Activated CD4-positive, alpha-beta T cell treated with anti-CD3 and anti-CD28 coated beads for 24 hours (primary cell): ENCODE measurements at places on chromosomes 1 and 21.

GRCh38 chr1:1068517-1069055 lies 5.5 kb downstream of the RNF223 start:
- no peak for DNase-seq

- DNase-seq = no peak
Measured at GRCh38 chr21:35326677-35327076, 277.6 kb upstream of the RUNX1 start.

GRCh38 chr21:45539046-45539795 lies 3.0 kb downstream of the SLC19A1 start:
- DNase-seq = no peak

DNA sequence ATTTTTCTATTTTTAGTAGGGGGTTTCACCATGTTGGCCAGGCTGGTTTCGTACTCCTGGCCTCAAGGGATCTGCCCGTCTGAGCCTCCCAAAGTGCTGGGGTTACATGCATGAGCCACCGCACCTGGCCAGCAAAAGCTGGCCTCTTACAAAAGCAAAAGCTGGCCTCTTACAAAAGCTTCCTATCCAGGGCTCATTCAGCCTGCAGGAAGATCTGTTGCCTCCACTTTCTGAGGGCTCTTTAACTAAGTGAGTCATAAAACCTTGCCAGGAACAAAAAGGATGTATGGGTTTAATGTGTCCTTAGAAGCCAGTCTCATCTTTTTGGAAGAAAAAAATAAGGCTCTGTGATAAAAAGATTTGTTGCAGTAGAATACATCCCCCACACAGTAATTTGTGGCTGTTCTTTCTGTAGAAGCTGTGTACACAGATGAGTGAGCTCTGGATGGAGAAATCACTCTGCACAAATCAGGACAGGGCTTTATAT lies 15.0 kb downstream of the HTR1D start:
- no peak for DNase-seq

- no peak for DNase-seq
Measured at GRCh38 chr1:164991763-164992314, 364.7 kb downstream of the LMX1A start.

- no peak for DNase-seq
Measured at GRCh38 chr1:33004613-33005012, 32.1 kb downstream of the AK2 start.
